Transverse colon (tissue), 4 donors: ENCODE measurements at places on chromosomes 3 and 15.

GRCh38 chr15:38041576-38041975 lies 107.1 kb downstream of the TMCO5A start:
- no peak for DNase-seq

GRCh38 chr15:84760219-84760618 lies 11.8 kb downstream of the ZNF592 start:
- DNase-seq: no peak

DNA sequence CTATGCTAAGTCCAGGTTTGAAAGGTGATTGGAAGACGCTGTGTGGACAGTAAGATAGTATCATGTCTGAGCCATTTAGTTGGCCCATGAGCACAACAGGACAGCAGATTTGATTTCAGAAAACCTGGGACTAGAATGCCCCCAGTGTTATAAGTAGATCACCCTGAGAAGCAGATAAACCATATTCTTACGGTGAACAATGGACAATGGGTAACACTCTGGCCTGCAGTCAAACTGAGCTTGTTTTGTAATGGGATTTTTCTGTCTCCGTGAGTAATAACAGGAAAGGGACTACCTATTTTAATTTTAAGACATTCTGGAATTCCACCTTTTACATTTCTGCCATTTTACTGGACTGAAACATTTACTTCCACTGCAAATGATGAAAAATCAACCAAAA lies 71.5 kb downstream of the LDHAL6B start:
- no peak for DNase-seq

DNA sequence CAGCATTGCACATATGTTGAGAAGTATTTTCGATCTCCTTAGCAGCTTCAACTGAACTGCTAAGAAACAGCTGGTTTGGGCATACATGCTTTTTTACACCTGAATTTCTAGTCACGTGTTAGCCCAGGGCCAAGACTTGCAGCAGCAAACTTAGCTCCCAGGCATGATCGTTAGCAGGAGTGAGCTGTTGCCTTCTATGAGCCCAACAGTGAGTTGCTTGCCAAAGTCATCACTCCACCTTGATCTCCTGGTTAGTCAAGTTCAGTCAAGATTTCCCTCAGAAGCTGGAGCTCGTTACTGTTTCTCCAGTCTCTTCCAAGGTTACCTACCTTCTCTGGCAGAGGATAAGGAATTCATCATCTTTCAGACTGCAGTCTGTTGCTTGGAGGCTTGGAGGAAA lies 100.4 kb upstream of the SEMA6D start:
- no peak for DNase-seq

DNA sequence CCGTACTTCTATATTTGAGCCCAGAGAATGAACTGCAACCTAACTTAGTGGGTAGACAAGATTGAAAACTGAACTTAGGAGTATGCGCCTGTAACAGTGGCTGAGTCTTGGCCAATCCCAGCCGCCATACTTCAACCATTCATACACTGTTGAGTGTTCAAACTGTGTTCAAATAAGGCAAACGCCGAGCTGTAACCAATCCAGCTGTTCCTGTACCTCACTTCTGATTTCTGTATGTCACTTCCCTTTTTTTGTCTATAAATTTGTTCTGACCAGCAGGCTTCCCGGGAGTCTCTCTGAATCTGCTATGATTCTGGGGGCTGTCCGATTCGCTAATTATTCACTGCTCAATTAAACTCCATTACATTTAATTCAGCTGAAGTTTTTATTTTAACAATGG lies 58.6 kb upstream of the TPM1 start:
- DNase-seq: no peak

DNA sequence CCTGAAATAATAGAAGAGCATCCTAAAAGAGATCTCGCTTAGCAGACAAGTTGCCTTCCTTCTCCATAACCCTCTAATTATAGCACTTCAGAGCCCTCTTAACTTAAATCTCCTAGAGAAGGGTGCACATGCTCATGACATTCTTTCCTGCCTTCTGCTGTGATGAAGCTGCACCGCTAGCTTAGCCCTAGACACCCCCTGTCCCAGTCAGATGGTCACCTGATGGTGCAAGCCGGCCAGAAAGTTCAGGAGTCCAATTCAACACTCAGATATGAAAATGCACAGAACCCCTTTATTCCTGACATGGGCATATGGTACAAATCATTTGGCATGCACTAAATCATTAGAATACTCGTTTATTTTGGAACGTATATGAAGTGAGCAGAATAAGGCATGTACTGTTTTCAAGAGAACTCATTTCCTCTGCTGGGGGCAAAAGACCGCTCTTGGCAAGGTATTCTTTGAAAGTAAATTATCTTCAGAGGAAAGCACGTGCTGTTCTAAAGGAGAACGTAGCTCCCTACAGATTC lies 420.4 kb upstream of the PROK2 start:
- DNase-seq: no peak

DNA sequence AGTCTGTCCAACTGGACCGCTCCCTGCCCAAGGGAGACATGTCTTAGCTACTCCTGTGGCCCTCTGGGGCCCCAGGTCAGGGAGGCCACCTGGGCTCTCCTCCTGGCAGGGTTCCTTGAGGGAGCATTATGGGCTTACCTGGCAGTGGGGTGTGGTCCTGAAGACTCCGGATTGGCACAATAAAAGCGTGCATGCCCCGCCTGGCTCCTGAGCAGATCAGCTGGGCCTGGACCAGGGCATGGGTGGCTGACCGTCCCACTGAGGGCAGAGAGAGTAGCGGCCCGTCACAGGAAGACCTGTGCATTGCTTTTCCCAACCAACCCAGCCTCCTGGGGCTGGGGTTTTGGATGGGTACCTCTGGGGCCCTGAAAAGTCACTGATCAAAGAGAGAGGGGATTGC lies 5.4 kb downstream of the ACOX2 start:
- peak; percentile 37 for DNase-seq

- DNase-seq: no peak
These were observed 58.5 kb upstream of the CTSH start for GRCh38 chr15:79003301-79003700.

GRCh38 chr3:33810545-33810944 lies 12.1 kb downstream of the PDCD6IP start:
- DNase-seq: no peak

DNA sequence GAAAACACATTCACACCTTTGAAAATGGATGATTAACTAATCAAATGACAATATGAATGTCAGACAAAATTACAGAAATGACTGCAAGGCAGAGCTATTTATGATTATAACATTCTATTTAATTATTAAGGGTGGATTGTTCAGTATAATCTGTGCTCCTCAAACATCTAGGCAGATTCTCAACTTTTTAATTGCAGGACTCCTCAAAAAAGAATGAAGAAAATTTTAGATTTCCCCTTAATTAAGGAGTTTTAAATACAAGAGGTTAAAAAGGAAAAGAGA lies 22.6 kb upstream of the CMC1 start:
- no peak for DNase-seq

DNA sequence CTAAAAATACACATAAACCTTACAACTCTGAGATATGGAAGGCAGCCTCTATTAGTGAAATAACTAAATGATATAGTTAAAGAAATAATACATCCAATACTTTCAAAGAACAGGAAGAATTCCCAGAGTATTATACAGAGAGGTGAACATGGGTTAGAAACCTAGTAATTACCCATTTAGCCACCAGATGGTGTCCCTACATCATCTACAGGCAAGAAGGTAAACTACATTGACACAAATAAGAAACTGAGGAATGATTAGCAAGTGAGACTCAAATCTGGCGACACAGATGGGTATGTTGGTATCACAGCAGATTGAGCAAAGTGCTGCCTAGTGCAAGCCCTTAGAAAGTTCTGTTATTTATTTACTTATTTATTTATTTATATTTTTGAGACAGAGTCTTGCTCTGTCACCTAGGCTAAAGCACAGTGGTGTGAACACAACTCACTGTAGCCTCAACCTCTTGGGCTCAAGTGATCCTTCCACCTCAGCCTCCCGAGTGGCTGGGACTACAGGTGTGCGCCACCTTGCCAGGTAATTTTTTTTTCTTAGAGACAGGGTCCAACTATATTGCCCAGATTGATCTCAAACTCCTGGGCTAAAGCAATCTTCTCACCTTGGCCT lies 28.2 kb downstream of the NEK4 start:
- no peak for DNase-seq

- no peak for DNase-seq
These were observed 22.3 kb upstream of the TRIM59 start for GRCh38 chr3:160471892-160472291.

GRCh38 chr15:101027273-101027901 lies 108.2 kb downstream of the LRRK1 start:
- peak; percentile 8 for DNase-seq

- no peak for DNase-seq
These were observed 181.3 kb downstream of the ISL2 start for GRCh38 chr15:76517910-76518309.

DNA sequence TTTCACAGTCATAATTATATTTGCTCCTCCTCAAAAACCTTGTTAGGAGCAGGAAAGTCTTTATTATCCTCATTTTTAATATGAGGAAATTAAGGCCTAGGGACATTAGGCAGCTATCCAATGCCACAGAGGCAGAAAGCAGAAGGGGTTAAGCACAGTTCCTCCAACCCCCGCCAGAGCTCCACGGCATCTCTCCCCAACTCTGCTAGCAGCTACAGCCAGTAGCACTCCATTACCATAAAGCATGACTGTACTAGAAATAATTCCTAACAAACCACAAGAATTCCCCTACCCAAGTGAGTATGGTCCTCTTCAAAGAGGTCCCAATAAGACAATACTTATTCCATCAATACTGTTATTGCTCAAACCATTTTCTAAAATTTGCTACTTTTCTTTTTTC lies 9.8 kb downstream of the HEG1 start:
- DNase-seq: no peak

DNA sequence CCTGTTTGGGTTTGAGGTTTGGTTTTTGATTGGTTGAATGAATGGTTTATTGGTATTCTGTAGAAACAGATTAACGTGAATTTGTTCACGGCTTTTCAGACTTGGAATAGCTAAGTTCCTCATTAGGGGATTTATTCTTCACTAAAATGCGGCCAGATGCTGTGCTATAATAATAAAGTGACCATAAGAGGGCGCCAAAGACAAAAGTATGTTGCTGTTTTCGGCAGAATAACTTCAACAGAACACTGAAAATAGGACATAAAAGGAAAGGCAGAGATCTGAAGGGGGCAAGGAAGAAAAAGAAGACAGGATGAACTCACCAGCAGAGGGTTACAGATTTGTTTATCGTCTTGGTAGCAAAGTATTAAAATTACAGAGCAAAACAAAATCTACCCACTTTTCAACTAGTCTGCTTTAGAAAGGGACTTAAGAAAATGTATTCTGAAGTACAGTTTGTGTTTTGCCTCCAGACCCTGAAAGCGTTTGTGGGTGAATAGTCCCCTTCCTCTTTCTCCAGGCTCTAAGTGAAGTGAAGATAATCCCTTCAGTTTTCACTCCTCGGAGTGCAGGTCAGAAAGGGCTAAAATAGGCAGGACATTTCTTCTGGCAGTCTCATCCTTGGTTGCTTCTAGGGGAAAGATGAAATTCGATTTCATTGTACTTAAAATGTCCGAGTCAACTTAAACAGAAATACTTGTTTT lies 147.6 kb downstream of the IL20RB start:
- DNase-seq: no peak

- DNase-seq: no peak
These were observed 47.7 kb downstream of the PXYLP1 start for GRCh38 chr3:141279077-141279967.

GRCh38 chr3:58044691-58045483 lies 36.7 kb downstream of the FLNB start:
- DNase-seq: no peak

DNA sequence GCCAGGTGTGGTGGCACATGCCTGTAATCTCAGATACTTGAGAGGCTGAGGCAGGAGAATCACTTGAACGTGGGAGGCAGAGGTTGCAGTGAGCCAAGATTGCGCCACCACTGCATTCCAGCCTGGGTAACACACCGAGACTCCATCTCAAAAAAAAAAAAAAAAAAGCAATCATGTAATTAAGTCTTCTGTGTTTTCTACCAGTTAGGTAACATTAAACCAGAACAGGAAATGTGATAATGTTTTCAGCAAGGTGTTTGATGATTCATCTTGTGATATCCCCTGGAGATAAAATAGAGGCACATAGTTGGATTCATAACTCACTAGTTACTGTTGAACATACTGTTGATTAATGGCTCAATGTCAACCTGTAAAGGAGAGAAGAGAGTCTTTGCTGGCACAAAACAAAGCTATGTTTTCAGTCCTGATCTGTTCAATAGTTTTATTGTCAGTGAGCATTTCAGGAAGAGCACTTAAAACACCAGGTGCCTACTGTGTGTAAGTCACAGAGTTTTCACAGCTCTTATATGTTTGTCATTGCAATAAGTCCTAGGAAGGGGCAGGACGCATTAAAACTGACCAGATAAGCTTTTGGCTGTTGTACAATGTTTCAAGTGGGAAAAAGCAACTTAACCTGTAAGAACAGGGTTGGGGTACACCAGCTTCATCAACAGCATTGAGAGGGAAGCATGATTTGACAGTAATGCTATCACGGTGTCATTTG lies 19.5 kb downstream of the DNAJB11 start:
- DNase-seq: no peak

GRCh38 chr3:121997372-121997771 lies 24.7 kb downstream of the ILDR1 start:
- no peak for DNase-seq

DNA sequence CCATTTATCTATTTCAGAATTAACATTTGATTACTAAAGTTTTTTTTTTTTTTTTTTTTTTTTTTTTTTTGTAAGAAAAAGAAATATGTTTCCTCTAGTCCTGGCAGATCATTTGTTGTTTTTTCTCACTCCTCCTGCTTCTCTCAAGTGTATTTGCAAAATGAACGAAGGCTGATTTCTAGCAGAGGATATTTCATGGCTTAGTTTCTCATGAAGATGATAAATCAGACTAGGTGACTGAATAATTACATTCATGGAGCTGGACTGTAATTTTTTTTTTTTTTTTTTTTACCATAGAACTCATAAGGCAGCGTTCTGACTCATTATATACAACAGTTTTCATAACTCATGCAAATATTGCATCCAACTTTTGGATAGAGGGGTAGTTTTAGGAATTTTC lies 332.5 kb upstream of the SEMA6D start:
- DNase-seq: no peak

- DNase-seq: no peak
These were observed 1.9 kb downstream of the SPG11 start for GRCh38 chr15:44661576-44661975.

DNA sequence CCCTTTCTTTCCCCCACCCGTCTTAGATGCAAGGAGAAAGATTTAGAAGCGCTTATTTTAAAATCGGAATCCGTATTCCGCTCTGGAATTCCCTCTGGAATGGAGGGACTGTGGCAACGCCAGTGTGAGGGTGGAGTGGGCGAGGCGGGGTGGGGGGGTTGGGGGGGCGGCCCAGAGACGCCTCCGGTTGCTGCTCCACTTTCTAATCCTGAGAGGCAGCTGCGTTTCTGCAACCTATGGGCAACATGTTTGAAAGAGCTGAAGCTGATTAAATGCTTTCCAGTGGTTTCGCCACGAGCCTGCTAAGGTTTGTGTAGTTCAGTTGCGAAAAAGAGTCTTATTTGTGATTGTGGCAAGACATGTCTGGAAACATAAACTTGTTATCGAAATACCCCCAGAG lies at the start of gene CCK:
TSS of gene CCK (minus strand) at position 101 of the 400 bp plus-strand sequence. CDS start 2,555 bp downstream, outside the sequence.
- no peak for DNase-seq

- DNase-seq: no peak
These were observed 12.7 kb downstream of the GRM2 start for GRCh38 chr3:51719410-51720025.
